ENCODE measurements at places on chromosomes 11 and 22. TPM values are rescaled to one million over a fixed set of nuclear protein-coding genes. Genes with fewer than 3 reads are reported as not detected.

The CST6 gene
- total RNA-seq = 0.82 TPM

The HEPN1 gene
- not detected for total RNA-seq

The CCDC87 gene
- 0.32 TPM for total RNA-seq

The ART1 gene
- total RNA-seq = not detected

The OR5D13 gene
- not detected for total RNA-seq

The C11orf87 gene
- total RNA-seq = not detected

The TSPAN32 gene
- not detected for total RNA-seq

Measured in foreskin keratinocyte (primary cell).